Stimulated activated CD4-positive, alpha-beta T cell treated with anti-CD3 and anti-CD28 coated beads, TNF-alpha, amount 100 ng/mL, for 1 hour (primary cell): ENCODE measurements at places on chromosomes 16 and 17.

DNA sequence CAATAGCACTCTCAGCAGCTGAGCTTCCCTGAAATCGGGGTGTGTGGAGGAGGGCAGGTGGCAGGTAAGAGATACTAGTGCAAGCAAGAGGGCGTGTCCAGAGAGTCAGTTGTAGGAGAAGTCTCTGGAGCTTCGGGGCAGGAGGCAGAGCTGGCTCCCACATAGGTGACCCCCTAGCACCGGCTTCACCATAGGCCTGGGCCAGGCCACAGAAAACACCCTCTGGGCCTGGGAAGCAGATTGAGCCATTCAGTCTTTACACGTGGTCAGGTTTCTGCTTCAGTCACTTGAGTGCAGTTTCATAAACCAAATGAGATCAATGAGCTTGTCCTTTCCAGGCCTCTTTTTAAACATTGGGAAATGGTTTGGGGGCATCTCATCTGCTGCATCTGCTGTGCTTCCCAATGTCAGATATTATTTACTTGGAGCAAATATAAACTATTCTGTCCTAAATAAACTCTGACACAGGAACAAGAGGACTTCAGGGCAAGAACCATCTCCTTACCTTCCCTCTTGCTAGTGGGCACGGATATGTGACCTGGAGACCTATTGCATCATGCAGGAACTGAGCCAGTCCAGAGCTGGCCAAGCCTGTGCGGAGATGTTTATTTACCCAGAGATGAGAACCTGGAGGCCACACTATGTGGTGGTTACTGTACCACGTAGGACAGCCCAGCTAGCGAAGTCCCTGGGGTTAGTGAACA, 16.1 kb downstream of the CCR7 start:
- DNase-seq, result no peak

DNA sequence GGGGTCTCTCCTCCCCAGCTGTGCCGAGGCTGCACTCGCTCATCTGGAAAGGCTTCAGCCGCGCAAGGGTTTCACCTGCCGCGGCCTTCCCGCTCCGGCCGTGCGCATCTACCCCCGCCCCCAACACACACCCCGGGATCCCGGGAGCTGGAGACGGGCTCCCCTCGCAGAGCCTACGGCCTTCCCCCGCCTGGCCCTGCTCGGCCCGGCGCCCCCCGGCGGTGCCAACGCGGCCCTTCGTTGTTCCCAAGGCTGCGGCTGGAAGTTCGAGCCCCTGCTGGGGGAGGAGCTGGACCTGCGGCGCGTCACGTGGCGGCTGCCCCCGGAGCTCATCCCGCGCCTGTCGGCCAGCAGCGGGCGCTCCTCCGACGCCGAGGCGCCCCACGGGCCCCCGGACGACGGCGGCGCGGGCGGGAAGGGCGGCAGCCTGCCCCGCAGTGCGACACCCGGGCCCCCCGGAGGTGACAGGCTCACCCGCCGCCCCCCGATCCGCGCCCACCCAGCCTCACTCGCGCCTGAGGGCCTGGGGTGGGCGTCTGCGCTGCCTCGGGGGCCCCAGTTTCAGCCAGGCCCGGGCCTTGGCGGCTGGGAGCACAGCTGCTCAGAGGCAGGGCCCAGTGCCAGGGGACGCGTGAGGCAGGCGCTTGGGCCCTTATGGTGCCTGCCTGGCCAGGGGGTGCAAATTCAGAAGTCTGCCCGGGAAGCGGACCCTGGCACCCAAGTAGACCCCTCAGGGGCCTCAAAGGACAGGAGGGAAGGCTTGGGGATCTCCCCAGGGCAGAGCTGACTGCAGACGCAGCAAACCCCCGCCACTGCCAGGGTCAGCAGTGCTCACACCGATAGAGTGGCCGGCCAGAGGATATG, 11.2 kb downstream of the GALK1 start:
- DNase-seq, result no peak

GRCh38 chr17:8019166-8019565, 16.8 kb downstream of the GUCY2D start:
- no peak for DNase-seq

- no peak for DNase-seq
Measured at GRCh38 chr16:68737046-68737729, at the start of gene CDH1. TSS of gene CDH1 (plus strand) at chr16:68737292. CDS start at chr16:68737416, 124 bp downstream.

- no peak for DNase-seq
Measured at GRCh38 chr17:68509141-68510057, 2.8 kb upstream of the PRKAR1A start.

DNA sequence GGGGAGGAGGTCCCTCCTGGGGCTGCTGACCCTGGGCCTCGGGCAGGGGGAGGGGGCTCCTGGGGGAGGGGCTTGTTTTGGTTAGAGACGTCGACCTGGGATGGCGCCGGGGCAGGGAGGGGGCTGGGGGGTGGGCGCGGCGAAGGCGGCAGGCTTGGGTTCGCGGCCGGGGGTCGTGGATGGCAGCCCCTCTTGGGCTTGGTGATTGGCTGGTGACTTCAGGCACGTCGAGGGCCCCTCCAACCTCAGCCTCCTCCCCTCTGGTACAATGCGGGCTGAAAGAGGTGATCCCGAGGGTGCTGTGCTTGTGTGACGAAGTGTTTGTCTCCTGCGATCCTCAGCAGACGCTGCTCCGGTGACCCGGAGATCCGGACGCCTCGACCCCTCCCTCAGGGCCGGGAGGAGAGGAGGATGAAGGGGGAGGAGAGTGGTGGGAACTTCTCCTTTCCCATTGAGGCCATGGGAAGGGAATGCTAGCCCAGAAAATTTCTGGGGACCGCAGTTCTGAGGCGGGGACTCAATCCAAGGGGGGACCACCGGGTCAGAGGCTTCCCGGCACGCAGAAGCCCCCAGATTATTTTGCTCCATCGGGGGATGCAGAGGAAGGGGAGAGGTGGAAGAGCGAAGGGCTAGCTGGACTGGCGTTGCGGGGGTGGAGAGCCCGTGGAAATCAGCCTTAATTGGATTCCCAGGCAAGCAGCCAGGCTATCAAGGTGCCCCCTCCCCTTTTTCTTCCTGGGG, 43.9 kb downstream of the RAI1 start:
- DNase-seq, result no peak

GRCh38 chr17:33152783-33153182, 140.3 kb downstream of the ASIC2 start:
- no peak for DNase-seq

DNA sequence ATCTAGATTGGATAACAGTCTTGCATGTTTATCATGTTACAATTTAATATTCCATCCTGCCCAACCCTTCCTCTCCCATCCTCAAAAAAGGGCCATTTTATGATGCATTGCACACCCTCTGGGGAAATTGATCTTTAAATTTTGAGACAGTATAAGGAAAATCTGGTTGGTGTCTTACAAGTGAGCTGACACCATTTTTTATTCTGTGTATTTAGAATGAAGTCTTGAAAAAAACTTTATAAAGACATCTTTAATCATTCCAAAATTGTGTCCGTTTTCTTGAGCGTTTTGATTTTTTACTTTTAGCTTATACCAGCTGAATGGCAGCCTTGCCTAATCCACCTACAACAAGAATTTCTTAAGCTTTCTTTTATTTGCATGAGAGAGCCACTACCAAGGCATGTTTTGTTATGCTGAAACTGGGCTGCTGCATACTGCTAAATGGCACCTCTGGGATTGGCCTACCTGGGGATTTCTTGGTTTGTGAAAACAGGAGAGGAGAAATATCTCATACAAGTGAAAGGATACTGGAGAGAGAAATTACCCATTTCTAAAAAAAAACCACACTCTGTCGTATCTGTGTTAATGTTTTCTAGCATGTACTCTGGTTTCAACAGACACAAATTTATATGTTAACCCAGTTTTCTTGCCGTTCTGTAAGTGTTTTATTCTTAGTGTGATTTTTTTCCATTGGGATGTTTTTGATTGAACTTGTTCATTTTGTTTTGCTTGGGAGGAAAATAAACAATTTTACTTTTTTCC, 52.2 kb downstream of the TUBD1 start:
- no peak for DNase-seq

GRCh38 chr16:87015021-87015420, 302.2 kb downstream of the C16orf95 start:
- no peak for DNase-seq

GRCh38 chr17:82703935-82704865, 5.7 kb upstream of the RAB40B start:
- DNase-seq, result no peak

DNA sequence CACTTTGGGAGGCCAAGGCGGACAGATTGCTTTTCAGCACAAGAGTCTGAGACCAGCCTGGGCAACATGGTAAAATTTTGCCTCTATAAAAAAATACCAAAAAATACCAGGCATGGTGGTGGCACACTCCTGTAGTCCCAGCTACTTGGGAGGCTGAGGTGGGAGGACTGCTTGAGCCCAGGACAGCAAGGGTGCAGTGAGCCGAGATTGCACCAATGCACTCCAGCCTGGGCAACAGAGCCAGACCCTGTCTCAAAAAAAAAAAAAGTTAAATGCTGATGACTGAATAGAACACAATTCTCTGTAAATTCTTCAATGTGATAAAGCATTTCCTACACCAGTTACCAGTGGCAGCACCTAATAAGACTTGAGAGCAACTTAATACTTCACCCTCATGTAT, 65.7 kb downstream of the KANSL1 start:
- DNase-seq, result no peak

DNA sequence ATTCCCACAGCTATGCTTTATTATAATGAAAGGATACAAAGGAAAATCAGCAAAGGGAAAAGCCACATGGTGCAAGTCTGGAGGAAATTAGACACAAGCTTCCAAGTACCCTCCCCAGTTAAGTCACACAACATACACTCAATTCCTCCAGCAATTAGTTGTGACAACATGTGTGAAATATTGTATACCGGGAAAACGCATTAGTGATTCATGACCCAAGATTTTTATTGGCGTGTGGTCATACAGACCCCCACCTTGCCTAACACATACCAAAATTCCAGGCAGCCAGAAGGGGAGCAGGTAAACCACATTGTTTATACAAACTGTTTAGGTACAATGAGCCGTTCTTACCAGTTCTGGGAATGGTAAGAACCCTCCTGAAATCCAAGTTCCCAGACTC, 160.6 kb downstream of the CYB561 start:
- DNase-seq, result no peak

DNA sequence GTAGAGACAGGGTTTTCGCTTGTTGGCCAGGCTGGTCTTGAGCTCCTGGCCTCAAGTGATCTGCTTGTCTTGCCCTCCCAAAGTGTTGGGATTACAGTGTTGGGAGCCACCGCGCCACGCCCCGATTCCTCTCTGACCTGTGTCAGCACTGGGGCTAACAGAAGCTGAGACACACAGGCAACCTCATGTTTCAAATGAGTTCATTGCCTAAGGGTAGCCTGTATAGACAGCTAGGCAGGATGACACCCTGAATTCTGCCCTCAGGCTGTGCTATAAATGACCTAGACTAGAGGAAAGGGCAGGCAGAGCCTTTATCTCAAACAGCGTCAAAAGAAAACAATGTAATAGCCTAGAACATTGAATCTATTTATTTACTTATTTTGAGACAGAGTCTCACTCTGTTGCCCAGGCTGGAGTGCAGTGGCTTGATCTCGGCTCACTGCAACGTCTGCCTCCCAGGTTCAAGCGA, 2.3 kb upstream of the CDK3 start:
- no peak for DNase-seq

DNA sequence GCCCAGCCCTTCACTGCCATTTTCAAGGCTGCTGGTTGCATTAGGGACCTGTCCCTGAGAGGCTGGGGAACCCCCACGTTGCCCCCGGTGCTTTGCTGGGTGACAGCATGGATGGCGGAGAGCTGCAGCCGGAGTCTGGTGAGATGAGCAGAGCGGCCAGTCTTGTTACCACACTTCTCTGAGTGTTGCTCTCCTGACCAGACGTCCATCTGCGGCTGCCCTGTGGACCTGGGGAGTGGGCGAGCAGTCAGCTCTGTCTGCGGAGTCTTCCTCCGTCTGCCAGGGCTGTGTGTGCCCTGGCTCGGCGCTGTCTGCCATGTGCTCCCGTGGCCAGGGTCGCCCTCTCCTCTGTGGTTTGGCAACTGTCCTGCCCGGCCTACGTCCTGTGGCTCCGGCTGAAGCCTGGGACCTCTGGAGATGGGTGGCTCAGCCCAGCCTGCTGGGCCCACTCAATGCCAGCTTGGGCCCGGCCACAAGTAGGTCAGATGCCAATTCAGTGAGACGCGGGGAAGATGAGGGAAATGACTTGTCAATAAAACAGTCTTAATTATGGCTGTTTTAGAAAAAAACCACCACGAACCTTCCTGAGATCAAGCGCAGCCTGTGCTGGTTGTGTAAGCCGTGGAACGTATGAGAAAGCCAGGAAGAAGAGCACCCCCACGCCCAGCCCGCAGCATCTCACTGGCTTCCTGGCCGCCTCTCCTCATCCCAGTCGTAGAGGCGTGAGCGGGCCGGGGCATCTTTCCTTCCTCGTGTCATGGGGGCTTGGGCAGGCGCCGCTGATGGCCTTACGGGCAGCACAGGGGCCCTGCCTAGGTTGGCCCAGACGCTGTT, 7.9 kb downstream of the KCTD5 start:
- no peak for DNase-seq

DNA sequence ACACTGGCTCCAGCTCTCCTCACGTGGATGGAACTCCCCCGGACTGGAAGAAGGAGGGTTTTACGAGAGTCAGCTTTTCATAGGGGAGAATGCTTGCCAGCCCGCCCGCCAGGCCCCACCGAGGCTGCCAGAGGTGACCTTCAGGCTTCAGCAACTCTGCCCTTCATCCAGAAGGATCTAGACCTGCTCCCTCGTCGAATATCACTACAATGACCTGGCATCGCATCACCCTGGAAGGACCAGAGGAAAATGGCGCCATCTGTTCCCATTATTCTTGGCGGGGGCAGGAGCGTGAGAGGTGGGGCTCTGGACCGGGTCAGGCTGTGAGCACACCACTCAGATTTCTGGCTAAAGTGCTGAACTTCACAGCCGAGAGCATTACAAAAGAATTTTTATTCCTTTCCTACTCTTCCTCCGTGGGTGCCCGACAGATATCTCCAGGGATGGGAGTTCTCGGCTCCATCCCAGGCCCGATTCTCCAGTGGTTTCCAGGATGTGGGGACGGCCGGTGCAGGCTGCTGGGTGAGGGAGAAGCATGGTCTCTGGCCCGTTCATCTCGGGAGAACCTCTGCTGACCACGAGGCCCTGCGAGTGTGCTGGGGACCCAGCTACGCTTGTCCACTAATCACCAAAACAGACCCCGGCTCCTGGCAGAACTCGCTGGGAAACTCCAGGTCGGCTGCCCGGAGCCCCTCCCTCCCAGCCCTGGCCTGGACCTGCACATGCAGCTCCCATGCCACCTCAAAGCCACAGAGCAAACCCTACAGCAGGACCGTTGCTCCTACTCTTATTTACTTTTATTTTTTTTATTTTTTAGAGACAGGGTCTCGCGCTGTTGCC, 36.8 kb upstream of the ZNF469 start:
- no peak for DNase-seq

GRCh38 chr17:40910441-40910841, 25.4 kb upstream of the KRT20 start:
- DNase-seq, result no peak
